IMR-90 (cell line): ENCODE measurements at places on chromosomes 7 and 10.
A peak's percentile ranks its signal among the peaks of the same experiment; 100 is the strongest.

DNA sequence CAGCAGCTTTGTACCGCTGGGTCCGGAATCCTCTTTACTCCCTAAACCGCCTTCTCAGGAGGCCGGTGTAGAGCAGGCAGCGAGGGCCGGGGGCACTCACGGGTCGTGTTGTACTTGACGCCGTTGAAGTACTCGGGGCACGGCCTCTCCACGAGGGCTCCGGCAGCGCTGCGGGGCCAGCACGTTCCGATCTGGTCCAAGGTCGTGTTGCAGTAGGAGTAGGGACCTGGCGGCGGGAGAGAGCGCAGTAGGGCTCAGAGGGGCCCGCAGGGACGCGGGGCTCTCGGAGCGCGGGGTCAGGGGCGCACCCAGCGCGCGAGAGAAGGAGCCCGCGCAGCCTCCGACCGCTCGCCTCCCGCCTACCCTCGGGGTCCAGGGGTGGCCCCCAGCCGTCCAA is 443 bp downstream of the CRHR2 start:
- DNase-seq, result no peak

DNA sequence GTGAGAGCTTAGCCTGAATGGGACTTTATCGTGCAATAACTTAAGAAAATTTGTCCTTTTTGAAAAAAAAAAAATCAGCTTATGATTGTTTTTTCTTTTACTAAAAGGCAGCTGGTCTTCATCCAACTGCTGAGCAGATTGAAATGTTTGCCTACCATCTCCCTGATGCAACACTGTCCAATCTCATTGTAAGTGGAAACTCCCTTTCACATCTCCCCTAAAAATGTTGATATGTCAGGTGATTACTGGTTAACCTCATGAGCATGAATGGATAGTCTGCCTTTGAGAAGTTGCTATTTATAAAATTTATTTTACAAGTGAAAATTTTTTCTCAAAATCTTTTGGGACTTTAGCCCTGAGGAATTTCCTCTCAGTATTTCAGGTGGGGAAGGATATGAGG is 17.8 kb upstream of the HKDC1 start:
- DNase-seq, result peak; percentile 73

GRCh38 chr10:43076876-43077420 is at the start of gene RET:
RET (plus strand) TSS chr10:43077069; CDS start chr10:43077259, 190 bp downstream.
- DNase-seq, result no peak

- DNase-seq, result no peak
Observed at GRCh38 chr10:121409466-121410104, 188.7 kb downstream of the FGFR2 start.

GRCh38 chr10:130188195-130189175 is 52.3 kb downstream of the GLRX3 start:
- no peak for DNase-seq
